ENCODE measurements at places on chromosomes 1 and 21. TPM values are rescaled to one million over a fixed set of nuclear protein-coding genes. Genes with fewer than 3 reads are reported as not detected.

The KIF2C gene
- polyA plus RNA-seq, result 0.52 TPM

The TEX38 gene
- not detected for polyA plus RNA-seq

The SLC22A15 gene
- not detected for polyA plus RNA-seq

The FCRL2 gene
- 0.09 TPM for polyA plus RNA-seq

The GBP5 gene
- polyA plus RNA-seq, result 30.0 TPM

The UBXN10 gene
- 0.03 TPM for polyA plus RNA-seq

DNA sequence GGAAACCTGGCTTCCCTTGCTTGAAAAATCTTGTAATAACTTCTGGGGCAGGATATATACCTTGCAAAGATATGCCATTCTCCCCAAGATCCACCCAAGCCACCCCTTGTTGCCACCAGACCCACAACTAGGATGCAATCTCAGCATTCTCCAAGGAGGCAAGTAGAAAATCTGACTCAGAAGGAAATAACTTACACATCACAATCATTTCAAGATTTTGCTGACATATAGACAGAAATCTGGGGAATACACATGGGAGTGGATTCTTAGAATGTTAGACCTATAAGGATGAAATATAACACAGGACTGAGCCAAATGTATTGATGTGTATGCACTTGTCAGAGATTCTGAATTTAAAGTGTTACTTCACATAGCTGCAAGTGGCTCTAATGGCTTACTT, 14.8 kb upstream of the ZDHHC18 start:
- H3K4me3 ChIP-seq, result no peak overlapping the region
- H3K36me3 ChIP-seq, result no peaks in the 10 kb centered on the region
- peaks cover 14% of the 10 kb centered on the region for H3K4me1 ChIP-seq
- no peaks in the 10 kb centered on the region for H3K27me3 ChIP-seq

- H3K27me3 ChIP-seq, result no peaks in the 10 kb centered on the region
- no peaks in the 10 kb centered on the region for H3K36me3 ChIP-seq
- no peak overlapping the region for H3K4me3 ChIP-seq
- H3K4me1 ChIP-seq, result no peaks in the 10 kb centered on the region
Measured at GRCh38 chr1:97038410-97038809, 316.8 kb downstream of the PTBP2 start.

DNA sequence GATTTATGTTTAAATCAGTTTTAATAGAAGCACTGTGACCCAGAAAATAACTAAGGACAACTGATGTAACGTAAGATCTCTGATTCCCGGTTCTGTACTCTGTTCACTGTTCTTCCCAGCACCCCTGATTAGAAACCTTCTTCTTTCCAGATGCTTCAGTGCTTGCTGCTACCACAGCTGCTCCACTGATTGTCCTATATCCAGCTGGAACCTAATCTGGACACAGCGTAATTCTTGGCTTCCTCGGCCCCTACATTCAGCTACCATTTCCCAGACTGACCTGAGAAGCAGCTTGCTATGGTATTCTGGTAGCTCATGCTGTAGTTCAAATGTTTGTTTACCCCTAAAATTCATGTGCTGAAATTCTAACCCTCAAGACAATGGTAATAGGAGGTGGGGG, 302.7 kb downstream of the GRIK1 start:
- H3K27ac ChIP-seq, result no peak overlapping the region
- H3K27me3 ChIP-seq, result no peaks in the 10 kb centered on the region
- H3K4me1 ChIP-seq, result no peaks in the 10 kb centered on the region
- no peaks in the 10 kb centered on the region for H3K36me3 ChIP-seq
- no peak for DNase-seq

- H3K27ac ChIP-seq, result no peak overlapping the region
- H3K4me3 ChIP-seq, result no peak overlapping the region
- peaks cover 7% of the 10 kb centered on the region for H3K36me3 ChIP-seq
- no peaks in the 10 kb centered on the region for H3K4me1 ChIP-seq
- H3K27me3 ChIP-seq, result no peaks in the 10 kb centered on the region
- DNase-seq, result no peak
Measured at GRCh38 chr1:185129708-185130107, 27.0 kb downstream of the TRMT1L start.

DNA sequence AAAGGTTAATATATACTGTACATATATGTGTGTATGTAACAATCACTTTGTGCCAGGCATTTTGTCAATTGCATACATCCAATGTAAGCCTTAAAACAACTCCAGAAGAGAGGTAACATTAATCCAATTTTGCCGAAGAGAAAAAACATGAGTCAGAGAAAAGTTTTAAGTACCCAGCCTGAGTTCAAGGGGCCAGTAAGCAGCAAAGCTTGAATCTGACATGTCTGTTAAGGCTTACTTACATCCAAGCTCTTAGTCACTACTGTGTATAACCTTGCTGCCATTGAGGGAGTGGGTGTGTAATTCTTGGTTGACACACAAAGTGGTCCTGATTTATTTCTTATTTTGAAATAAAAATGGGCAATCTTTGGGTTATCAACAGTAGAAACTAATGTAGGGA, 360.4 kb upstream of the LYPLAL1 start:
- no peaks in the 10 kb centered on the region for H3K4me1 ChIP-seq
- no peaks in the 10 kb centered on the region for H3K36me3 ChIP-seq
- no peak overlapping the region for H3K4me3 ChIP-seq
- no peak overlapping the region for H3K27ac ChIP-seq

- H3K36me3 ChIP-seq, result no peaks in the 10 kb centered on the region
- H3K4me3 ChIP-seq, result no peak overlapping the region
- DNase-seq, result no peak
- no peak overlapping the region for H3K27ac ChIP-seq
- no peaks in the 10 kb centered on the region for H3K27me3 ChIP-seq
Measured at GRCh38 chr21:26491663-26492062, 81.4 kb downstream of the CYYR1 start.

DNA sequence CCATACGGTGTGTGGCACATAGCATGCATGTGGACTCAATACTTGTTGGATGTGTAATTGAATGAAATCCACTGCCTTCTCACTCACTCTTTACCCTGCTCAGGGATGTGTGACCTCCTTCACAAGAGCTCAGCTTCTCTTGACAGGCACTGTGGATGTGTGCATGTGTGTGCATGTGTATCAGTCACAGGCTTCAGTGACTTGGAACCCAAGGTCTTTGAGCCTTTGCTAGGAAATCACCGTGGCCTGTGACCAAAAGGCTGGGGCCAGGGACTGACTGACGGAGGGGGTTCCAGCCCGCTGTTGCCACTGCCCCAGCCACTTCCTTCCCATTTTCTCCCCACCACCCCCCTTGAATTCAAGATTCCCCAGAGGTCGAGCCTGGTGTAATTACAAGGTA, 144.4 kb upstream of the POU3F1 start:
- H3K36me3 ChIP-seq, result no peaks in the 10 kb centered on the region
- no peaks in the 10 kb centered on the region for H3K27me3 ChIP-seq
- H3K4me3 ChIP-seq, result no peak overlapping the region

GRCh38 chr1:1623631-1624442, 8.1 kb upstream of the MMP23B start:
- no peak overlapping the region for H3K27ac ChIP-seq
- no peaks in the 10 kb centered on the region for H3K36me3 ChIP-seq
- H3K27me3 ChIP-seq, result no peaks in the 10 kb centered on the region
- no peak overlapping the region for H3K4me3 ChIP-seq
- H3K4me1 ChIP-seq, result no peaks in the 10 kb centered on the region

DNA sequence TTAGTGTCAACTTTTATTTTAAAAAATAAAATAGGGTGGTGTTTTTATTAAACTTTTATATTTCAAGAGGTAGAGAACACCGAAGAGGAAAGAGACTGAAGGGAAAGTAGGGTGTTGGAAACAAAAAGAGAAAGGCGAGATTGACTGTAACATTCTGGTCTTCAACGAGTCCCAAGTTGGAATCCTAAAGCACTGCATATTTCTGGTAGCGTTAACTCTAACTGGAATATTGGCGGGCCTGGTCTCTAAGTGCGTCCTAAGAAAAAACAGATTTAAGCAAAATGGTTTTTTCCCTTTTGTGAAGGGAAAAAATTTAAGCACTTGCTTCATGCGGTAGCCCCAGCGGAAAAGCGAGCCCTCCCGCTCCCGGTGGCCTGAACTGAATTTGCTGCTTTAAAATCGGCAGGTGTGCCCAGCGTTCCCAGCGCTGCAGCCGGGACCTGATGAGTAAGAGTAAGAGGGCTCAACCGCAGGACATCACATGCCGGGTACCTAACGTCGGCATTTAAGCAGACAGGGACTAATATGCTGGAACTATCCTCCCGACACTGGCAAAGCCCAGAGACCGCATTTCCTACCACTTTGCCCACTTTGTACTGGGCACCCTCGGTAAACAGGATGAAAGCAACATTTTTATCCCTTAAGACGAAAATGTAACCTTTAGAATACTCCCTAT, 30.5 kb upstream of the NFIA start:
- no peaks in the 10 kb centered on the region for H3K36me3 ChIP-seq
- no peak for DNase-seq
- no peak overlapping the region for H3K4me3 ChIP-seq
- H3K4me1 ChIP-seq, result peaks cover 18% of the 10 kb centered on the region
- H3K27me3 ChIP-seq, result peaks cover 4% of the 10 kb centered on the region

DNA sequence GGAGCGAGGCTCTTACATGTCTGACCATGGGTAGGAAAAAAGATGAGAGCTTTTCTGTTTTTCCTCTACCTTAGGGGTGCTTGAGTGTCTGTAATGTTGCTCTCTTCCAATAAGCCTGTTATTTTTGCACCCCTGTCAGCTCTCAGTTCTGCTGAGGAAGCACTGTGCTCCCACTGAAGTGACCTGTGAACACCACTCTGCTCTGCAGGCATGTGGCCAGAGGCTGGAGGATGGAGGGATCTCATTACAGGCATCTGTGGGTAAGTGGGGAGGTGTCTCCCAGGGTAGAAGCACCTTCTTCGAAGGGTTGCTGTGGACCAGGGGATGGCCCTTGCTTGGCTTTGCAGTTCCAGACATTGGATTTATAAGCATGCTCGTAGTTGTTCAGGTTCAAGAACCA, 56.8 kb upstream of the RBM15 start:
- H3K4me1 ChIP-seq, result no peaks in the 10 kb centered on the region
- H3K4me3 ChIP-seq, result no peak overlapping the region
- DNase-seq, result no peak
- no peaks in the 10 kb centered on the region for H3K36me3 ChIP-seq
- H3K27me3 ChIP-seq, result no peaks in the 10 kb centered on the region

DNA sequence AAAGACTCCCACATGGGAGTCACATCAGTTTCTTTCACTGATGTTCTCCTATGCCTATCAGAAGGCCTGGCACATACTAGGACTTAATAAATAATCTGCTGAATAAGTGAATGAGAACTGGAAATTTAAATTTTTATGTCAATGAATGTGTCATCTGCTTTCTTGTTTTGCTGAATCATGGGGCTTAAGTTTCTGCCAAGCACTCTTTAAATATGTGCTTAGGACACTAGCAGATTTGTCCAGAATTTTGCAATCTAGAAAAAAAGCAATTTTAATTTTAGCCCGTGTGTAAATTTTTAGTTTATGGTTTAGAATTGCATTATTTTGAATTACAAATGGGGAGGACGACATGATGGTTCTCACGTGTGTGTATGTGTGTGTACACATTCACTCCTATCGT, 803.1 kb downstream of the USP25 start:
- H3K4me1 ChIP-seq, result no peaks in the 10 kb centered on the region
- H3K4me3 ChIP-seq, result no peak overlapping the region
- no peaks in the 10 kb centered on the region for H3K36me3 ChIP-seq
- no peak overlapping the region for H3K27ac ChIP-seq

- DNase-seq, result no peak
- H3K4me3 ChIP-seq, result no peak overlapping the region
- no peaks in the 10 kb centered on the region for H3K36me3 ChIP-seq
- H3K27me3 ChIP-seq, result no peaks in the 10 kb centered on the region
- no peaks in the 10 kb centered on the region for H3K4me1 ChIP-seq
Measured at GRCh38 chr1:42433369-42433768, 22.5 kb downstream of the ZMYND12 start.

GRCh38 chr1:210588946-210589345, 260.2 kb downstream of the HHAT start:
- no peak overlapping the region for H3K4me3 ChIP-seq
- no peak for DNase-seq
- H3K27me3 ChIP-seq, result no peaks in the 10 kb centered on the region
- no peaks in the 10 kb centered on the region for H3K4me1 ChIP-seq
- H3K36me3 ChIP-seq, result no peaks in the 10 kb centered on the region

GRCh38 chr1:209657140-209657879, 5.1 kb upstream of the LAMB3 start:
- no peaks in the 10 kb centered on the region for H3K4me1 ChIP-seq
- DNase-seq, result no peak
- H3K27ac ChIP-seq, result no peak overlapping the region
- no peaks in the 10 kb centered on the region for H3K36me3 ChIP-seq
- no peak overlapping the region for H3K4me3 ChIP-seq
- no peaks in the 10 kb centered on the region for H3K27me3 ChIP-seq

- no peaks in the 10 kb centered on the region for H3K36me3 ChIP-seq
- no peak overlapping the region for H3K4me3 ChIP-seq
- H3K27me3 ChIP-seq, result no peaks in the 10 kb centered on the region
- H3K4me1 ChIP-seq, result no peaks in the 10 kb centered on the region
- no peak overlapping the region for H3K27ac ChIP-seq
Measured at GRCh38 chr1:222140206-222140605, 398.3 kb upstream of the DUSP10 start.

DNA sequence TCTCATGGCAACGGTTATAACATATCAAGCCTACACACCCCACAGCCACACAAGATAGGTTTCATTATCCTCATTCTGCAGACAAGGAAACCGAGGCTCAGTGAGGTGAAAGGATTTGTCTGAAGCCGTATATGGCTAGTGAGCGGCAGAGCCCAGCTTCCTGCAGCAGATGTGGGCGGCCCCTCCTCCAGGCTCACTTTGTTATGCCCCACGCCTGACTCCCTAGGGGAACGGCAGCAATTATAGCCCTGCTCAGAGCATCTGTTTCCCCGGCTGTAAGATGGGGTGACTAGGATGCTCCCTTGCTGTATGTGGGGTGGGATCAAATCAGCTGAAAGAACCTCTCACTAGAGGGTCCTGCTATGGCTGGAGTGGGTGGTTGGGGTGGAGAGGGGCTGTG, 22.1 kb downstream of the GRHL3 start:
- no peak overlapping the region for H3K4me3 ChIP-seq
- no peaks in the 10 kb centered on the region for H3K36me3 ChIP-seq
- H3K27ac ChIP-seq, result no peak overlapping the region
- no peaks in the 10 kb centered on the region for H3K27me3 ChIP-seq
- DNase-seq, result no peak
- H3K4me1 ChIP-seq, result no peaks in the 10 kb centered on the region

GRCh38 chr1:244473059-244473605, 12.1 kb downstream of the CATSPERE start:
- no peaks in the 10 kb centered on the region for H3K36me3 ChIP-seq
- no peaks in the 10 kb centered on the region for H3K4me1 ChIP-seq
- H3K27me3 ChIP-seq, result no peaks in the 10 kb centered on the region
- no peak overlapping the region for H3K4me3 ChIP-seq
- H3K27ac ChIP-seq, result no peak overlapping the region

- no peaks in the 10 kb centered on the region for H3K4me1 ChIP-seq
- no peaks in the 10 kb centered on the region for H3K27me3 ChIP-seq
- no peaks in the 10 kb centered on the region for H3K36me3 ChIP-seq
- DNase-seq, result peak; percentile 28
Measured at GRCh38 chr1:119968068-119968492, 71.8 kb upstream of the ADAM30 start.

Data from naive thymus-derived CD4-positive, alpha-beta T cell (primary cell).